ENCODE measurements at places on chromosomes 6 and 20.

GRCh38 chr6:168611691-168612090, 170.7 kb downstream of the SMOC2 start:
- DNase-seq, result no peak

- no peak for DNase-seq
Measured at GRCh38 chr6:152232501-152233151, 404.5 kb downstream of the SYNE1 start.

GRCh38 chr6:36616893-36617521, 22.8 kb downstream of the SRSF3 start:
- DNase-seq, result no peak

DNA sequence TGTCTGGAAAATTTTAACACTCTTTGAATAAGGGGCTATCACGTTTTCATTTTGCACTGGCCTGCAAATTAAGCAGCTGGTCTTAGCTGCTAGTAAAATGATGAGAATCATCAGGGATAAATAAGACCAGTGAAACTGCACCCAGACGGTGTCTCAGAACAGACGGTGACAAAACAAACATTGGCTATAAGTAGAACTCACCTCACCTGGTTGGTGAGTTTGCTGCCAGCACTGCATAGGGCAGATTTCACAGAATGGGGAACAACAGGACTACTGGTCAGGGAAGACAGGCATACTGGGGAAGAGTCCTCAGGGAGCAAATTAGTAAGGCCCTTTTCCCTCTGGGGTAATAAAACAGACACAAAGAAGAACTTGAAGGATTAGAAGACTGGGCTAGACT, 175.9 kb upstream of the CITED2 start:
- DNase-seq, result no peak

GRCh38 chr20:31691646-31692275, 30.9 kb downstream of the BCL2L1 start:
- DNase-seq, result no peak

DNA sequence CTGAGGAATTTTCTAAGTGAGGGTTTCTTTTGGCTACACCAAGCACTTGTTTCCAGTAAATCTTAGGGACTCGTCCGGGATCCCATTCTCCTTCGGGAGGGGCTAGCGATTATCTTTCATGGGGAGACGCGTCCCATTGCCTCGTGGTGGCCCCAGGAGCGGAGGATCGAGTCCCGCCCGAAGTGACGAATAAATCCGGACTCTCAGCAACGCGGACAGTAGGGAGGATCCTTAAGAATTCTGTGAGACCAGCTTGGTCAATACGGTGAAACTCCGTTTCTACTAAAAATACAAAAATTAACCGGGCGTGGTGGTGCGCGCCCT, 69.1 kb upstream of the PRSS16 start:
- no peak for DNase-seq

GRCh38 chr20:24966317-24967012, 17.4 kb downstream of the CST7 start:
- no peak for DNase-seq

GRCh38 chr20:53763707-53764414, 170.2 kb upstream of the ZNF217 start:
- no peak for DNase-seq

DNA sequence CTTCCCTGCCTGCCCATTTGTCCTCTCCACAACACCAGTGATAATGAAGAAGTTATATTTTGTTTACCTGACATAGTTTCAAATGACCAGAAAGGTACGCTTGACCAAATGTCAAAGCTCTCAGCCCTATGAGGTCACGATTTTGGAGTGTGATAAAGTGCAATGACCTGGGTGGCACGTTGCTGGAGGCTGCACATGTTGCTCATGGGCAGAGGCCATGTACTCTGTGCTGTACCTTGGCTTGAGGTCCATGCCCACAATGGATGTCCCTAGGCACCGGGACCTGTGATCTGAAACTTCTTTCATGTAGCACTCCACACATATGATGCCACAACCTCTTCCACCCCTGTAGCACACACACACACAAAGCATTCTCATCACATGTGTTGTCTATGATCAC, 164.0 kb upstream of the HEY2 start:
- DNase-seq, result no peak

- DNase-seq, result no peak
Measured at GRCh38 chr6:1586256-1586655, 23.5 kb upstream of the FOXC1 start.

GRCh38 chr20:59850018-59850641, 83.3 kb downstream of the SYCP2 start:
- DNase-seq, result no peak

- no peak for DNase-seq
Measured at GRCh38 chr6:4781967-4782575, 5.9 kb downstream of the CDYL start.

DNA sequence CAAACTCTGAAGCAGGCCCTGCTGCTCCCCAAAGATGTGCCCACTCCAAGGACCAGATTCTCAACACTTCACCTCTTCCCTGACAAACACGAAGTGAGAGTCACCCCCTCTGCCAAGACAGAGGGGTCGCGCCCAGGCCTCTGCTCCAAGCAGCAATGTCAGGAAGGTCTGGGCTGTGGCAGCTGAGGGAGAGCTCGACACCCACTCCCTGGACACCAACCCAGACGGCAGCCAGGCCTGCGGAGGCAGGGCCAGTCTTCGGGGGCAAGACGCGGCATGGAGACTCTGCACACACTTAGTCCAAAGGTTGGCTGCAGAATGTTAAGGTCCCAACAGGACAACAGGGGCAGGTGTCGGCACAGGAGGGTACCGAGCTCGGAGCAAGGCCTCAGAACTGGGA, 144.2 kb downstream of the DLL1 start:
- no peak for DNase-seq

DNA sequence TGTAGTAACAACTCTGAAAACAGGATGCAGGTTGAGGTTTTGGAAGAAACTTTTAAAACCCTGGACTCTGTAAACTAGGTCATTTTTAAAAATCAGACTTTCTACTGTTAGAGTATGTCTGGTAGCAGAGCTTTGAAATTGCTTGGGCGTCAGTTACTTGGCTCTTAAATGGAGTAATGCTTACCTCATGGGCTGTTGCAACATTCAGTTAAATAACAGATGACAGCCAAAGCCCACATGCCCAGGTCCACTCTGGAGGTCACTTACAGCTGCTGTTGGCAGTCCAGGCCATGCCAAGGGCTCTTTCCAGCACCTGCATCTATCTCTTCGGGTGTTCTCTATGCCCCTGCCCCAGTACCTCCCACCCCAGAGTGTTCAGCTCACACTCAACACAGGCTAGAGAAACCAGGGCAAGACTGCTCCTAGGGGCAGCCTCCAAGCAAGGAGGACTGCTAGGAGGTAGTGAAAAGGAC, 96.4 kb downstream of the BANF2 start:
- no peak for DNase-seq
